ENCODE measurements at places on chromosomes 3 and 15. TPM values are rescaled to one million over a fixed set of nuclear protein-coding genes. Genes with fewer than 3 reads are reported as not detected.
A peak's percentile ranks its signal among the peaks of the same experiment; 100 is the strongest.

DNA sequence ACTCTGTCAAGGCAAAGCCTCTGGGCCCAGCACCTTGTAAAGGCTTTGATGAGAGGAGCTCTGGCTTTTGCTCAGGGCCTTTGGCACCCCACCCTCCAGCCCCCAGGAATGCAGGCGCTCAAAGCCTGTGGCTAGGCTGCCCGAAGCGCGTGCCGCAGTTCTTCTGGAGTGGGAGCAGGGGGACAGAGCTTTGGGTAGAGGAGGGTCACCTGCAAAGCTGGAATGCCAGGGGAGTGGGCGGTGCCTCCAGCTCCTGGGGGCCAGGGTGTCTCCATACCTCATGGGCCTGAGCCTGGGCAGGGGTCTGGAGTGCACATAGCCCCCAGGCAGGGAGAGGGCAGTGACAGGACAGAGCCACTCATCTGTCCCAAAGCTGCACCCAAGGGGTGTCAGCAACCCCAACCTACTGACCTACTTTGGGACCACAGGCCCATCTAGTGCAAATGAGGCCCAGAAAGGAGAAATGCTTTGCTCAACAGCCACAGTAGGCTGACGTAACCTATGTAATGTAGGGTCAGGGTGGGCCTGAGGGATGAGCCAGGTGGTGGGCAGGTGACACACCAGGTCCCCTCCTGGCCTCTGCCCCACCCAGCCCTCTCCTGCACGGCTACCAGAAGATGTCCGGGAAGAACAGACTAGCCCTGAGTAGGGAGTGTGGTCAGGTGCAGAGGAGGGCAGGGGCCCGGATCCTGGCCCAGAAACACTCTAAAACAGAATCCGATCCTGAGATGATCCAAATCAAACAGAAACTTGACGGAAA, 2.2 kb upstream of the CALML4 start:
- DNase-seq = peak; percentile 57

GRCh38 chr3:7428206-7428718, 567.3 kb downstream of the GRM7 start:
- DNase-seq = no peak

- DNase-seq = no peak
These were observed 84.7 kb downstream of the SCN11A start for GRCh38 chr3:38966811-38967692.

GRCh38 chr3:171799501-171799900, 10.8 kb downstream of the PLD1 start:
- DNase-seq = no peak

DNA sequence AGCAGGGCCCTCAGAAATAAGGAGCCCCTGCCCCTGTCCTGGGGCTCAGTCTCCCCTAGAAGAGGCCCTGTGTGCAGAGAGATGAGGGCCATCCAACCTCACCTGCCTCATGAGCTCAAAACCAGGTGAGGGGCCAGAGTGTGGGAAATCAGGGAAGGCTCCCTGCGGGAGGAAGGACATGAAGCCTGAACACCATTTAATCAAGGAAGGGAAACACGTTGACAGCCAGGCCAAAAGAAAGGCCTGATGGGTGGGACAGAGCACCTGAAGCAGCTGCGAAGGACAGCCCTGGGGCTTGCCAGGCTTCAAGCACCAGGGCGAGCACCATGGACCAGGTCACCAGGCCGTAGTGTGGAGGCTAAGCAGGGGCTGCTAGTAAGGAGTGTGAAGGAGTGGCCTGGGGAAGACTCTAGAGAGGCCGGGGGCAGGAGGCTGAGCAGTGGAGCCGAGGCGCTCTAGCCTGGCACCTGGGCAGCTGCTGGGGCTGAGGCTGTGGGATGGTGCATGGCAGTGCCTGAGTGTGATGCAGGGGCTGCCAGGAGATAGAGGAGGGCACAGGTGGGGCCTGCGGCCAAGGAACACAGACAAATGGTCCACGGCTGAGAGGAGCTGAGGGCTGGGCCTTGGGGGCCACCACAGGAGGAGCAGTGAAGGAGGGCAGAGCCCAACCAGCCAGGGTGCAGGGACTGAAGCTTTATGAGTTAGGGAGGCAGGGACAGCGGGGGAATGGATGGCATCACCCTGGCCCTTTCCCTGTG, 16.1 kb downstream of the ACAA1 start:
- peak; percentile 30 for DNase-seq

DNA sequence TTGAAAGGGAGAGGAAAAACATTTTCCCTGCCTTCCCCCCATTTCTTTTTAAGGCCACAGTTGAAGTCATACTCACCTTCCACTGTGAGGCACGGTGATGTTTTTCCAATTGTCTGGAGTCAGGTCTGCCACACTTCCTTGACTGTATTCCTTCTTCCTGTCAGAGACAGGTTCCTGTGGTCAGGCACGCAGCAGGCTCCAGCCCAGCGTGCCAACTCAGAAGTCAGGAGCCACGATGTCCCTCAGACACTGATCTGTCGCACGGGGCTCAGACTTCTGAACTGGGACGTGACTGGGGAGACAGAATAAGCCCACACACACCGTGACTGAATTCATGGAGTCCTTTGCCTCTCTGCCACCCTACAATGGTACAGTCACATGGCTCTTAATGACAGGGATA, 41.2 kb upstream of the ADAMTS9 start:
- DNase-seq = peak; percentile 54

DNA sequence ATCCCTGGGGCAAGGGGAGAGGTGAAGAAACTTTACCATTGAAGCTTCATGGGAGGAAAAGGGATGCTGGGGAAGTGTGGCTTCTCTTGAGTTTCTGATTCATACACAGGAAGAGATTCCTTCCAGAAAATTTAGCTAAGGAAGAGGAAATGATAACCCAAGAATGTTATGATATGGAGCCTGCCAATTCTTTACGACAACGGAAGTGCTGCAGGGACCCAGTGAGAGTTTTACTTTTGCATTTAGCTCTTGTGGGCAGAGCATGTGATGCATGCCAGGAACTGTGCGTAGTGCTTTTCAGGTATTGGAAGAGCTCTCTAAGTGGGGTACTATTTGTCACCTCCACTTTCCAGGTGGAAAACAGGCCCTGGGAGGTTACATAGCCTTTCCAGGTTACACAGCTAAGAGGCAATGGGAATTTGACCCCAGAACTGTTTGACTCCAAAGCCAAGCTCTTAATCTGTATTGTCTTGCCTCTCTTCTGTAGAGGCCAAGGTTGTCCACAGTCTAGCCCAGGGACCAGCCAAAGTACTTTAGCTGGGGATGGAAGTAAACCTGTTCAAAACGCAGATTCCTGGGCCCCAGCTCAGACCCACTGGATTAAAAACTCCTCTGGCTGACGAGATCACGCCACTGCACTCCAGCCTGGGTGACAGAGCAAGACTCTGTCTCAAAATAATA, 23.0 kb downstream of the CMTM7 start:
- no peak for DNase-seq

DNA sequence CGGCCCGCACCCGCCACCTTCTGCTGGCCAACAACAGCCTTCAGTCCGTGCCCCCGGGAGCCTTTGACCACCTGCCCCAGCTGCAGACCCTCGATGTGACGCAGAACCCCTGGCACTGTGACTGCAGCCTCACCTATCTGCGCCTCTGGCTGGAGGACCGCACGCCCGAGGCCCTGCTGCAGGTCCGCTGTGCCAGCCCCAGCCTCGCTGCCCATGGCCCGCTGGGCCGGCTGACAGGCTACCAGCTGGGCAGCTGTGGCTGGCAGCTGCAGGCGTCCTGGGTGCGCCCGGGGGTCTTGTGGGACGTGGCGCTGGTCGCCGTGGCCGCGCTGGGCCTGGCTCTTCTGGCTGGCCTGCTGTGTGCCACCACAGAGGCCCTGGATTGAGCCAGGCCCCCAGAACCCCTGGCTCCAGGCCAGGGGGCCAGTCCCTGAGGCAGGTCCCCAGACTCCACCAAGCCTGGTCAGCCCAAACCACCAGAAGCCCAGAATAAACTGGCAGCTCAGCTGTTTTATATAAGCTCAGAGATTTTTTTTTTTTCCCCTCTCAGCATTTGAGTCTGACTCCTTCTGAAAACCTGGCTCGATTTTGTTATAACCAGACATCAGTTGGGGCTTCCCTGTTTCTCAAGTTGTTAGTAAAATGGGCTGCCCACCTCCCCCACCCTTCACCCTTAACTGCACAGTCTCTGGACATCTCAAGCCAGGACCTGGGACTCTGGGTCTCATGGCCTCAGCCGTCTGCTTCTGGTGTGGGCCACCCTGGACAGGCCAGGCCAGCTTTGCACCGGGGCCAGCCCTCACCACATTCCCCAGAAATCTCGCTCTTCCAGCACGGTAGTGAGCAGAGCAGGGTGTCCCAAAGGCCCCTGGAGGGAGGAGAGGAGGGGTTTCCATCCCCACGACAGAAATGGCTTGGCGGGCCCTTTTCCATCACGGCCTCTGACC, 1.6 kb downstream of the GP9 start:
- DNase-seq = peak; percentile 51

GRCh38 chr3:115436767-115437301, 186.5 kb upstream of the GAP43 start:
- DNase-seq = no peak

DNA sequence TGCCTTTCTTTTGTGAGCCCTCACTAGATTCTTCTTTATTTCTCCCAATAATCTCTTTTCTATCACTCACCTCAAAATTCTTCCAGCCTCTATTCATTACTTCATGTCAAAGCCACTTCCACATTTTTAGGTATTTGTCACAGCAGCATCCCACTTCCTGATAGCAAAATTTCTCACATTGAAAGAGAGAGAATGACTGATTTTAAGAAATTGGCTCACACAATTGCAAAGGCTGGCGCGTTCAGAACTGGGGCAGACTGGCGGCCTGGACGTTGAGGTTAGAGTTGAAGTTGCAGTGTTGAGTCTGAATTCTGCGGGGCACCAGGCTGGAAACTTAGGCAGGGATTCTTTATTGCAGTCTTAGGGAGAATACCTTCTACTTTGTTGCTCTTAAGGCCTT, 117.9 kb downstream of the LRRC28 start:
- no peak for DNase-seq

DNA sequence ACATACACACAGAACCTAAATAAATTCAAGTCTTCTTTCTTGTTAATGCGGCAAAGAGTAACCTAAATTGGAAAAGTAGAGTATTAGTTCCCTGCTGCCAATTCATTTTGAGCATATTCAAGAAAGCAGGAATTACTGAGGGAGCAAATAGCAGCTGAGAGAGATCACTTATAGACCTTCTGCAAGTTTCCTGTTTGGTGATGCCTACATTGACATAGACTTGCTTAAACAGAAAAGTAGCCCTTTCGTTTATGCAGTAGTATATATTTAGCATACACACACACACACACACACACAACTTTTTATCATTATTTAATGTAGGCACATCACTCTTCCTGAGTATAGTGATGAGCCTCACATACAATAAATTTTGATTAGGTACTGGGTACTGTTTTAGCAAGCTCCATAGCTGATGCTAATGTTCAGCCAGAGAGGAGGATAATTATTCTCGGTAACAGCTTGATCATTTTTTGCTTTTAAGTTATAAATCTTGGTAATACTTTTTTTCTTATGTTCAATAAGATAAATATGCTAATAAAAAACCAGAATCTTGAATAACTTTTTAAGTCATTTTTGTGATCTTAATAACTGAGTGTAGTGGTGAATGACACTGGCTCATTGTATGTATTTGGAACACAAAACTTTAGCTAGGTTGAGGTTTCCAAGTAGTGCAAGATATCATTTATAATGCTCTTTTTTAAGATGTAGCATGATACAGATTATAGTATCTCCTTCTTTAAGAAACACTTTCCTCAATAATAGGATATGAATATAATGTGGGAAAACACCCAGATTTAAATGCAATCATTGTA, 174.7 kb downstream of the MBNL1 start:
- no peak for DNase-seq

DNA sequence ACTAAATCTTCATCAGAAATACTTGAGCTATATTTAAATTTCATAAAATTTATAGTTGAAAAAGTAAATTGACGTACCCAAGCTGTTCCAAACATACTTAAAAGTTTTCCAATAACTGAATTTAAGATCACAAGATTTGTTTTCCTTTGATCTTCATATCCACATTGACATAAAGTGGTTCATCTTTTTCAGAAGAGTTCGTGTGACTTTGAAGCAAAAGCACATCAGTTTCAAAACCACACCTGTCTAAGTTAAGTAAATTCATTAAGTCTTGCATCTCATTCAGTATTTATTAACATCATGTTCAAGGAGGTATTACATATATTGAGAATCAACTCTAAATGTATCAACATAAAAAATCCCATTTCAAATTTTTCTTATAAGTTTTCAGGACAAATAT, 79.5 kb downstream of the BFSP2 start:
- no peak for DNase-seq

DNA sequence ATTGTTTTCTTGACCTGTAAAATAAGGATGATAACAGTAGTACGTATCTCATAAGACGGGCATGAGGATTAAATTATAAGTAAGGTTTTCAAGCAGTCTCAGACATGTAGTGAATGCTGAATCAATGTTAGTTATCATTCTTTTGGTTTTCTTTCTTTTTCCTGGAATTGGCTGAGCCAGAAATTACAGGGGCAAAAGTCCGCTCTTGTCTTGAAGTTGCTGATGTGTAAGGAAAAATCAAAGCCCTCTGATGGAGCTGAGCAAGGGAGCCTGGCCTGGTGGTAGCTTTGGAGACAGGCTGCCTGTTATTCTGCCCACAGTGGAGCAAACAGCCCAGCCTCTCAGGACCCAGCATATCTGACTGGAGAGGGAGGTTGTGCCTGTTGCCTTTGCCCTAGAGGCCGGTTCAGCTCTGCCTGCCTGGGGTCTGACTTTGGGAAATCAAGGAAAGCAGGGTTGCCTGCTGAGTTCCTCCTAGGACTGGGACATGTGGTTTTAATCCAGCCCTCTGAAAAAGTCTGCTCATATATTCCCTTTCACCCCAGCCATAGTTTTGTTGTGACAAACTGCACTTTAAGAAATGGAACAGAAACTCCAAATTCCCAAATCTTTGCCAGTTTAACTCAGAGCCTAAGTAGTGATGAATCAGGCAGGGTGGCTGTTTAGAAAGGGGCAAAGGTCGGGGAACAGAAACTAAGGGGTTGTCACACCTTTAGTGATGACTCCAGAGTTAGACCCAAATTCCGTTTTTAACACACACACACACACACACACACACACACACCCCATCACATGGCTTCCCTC, 40.1 kb downstream of the GASK1A start:
- DNase-seq = no peak

- peak; percentile 88 for DNase-seq
These were observed 22.9 kb downstream of the PDIA5 start for GRCh38 chr3:123089611-123090331.

- no peak for DNase-seq
These were observed 12.4 kb downstream of the CIB1 start for GRCh38 chr15:90221246-90221900.

Gene CCDC54
- total RNA-seq = not detected

Gene FEZF2
- not detected for total RNA-seq

Gene TAGLN3
- total RNA-seq = not detected

Gene ST8SIA2
- total RNA-seq = 3.1 TPM

Gene CCR9
- not detected for total RNA-seq

Gene NR2E3
- not detected for total RNA-seq

Gene COMMD4
- 42.1 TPM for total RNA-seq

Gene COL8A1
- 14.1 TPM for total RNA-seq

Gene ZNF502
- total RNA-seq = 2.4 TPM

Gene BFSP2
- total RNA-seq = not detected
